ENCODE measurements at places on chromosomes 2 and 18.

DNA sequence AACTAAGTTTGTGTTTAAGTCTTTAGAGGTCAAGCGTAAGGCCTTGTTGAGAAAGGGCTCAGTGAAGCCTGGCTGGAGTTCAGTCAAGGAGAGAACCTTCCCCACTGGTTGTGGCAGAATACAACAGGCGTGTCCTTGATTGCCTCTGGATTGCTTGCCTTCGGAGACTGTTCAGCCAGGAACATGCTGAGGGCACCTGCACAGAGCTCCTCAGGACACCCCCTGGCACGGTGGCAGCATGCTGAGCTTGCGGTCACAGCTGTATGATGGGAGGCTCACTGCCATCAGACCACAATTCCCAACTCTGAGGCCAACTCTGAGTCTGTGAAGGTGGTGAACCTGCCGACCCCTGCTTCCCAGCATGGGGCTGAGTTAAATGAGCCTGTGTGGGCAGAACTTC, 130.0 kb downstream of the LPIN1 start:
- DNase-seq: no peak

DNA sequence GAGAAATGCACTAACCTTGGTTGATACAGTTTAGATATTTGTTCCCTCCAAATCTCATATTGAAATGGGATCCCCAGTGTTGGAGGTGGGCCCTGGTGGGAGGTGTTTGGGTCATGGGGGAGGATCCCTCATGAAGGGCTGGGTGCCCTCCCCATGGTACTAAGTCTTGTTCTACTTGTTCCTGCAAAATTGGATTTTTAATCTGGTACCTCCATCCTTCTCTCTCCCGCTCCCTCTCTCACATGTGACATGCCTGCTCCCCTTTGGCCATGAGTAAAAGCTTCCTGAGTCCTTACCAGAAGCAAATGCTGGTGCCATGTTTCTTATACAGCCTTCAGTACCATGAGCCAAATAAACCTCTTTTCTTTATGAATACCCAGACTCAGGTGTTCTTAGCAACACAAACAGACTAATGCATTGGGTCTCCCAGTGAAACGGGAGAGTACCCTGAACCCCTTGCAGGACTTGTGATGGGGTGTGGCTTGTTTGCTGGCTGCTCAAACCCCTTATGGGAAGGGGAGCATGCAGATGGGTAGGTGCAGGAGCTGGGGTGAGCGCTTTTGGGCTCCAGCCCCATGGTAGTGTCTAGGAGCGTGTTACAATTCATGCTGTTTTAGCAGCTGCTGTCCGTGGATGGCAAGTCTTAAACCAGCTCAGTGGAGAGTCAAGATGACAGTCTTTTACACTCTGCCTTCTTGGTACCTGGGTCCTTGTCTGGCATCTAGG, 27.2 kb downstream of the FAHD2B start:
- DNase-seq: no peak

DNA sequence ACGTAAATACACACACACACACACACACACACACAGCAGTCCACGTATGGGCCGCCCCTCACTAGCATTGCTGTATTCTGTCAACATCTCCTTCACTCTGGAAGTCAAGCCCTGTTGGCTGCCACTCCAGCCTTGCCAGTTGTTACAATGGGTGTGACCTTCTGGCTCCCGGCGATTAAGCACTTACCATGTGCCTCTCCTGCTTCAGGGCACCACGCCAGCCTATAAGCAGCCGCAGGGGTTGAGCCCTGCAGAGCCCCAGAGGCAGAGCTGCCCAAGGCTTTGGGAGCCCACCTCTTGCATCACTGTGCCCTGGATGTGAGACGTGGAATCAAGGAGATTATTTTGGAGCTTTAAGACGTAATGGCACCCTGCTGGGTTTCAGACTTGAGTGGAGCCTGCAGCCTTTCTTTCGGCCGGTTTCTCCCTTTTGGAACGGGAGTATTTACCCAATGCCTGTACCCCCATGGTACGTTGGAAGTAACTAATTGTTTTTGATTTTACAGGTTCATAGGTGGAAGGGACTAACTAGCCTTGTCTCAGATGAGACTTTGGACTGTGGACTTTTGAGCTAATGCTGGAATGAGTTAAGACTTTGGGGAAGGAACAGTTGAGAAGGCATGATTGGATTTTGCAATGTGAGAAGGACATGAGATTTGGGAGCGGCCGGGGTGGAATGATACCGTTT, 54.5 kb upstream of the ROCK2 start:
- no peak for DNase-seq

GRCh38 chr2:12990523-12990922, 273.8 kb downstream of the TRIB2 start:
- no peak for DNase-seq

DNA sequence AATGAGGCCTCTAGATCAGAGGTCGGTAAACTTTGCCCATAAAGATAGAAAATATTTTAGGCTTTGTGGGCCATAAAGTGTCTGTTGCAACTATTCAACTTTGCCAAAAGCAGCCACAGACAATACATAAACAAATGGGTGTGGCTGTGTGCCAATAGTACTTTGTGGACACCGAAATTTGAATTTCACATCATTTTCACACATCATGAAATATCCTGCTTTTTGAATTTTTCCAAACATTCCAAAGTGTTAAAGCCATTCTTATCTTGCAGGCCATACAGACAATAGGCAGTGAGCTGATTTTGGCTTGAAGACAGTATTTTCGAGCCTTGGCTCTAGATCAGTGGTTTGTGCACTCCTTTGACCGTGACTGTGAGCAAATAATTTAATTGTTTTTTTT, 51.1 kb upstream of the EPC2 start:
- DNase-seq: no peak

DNA sequence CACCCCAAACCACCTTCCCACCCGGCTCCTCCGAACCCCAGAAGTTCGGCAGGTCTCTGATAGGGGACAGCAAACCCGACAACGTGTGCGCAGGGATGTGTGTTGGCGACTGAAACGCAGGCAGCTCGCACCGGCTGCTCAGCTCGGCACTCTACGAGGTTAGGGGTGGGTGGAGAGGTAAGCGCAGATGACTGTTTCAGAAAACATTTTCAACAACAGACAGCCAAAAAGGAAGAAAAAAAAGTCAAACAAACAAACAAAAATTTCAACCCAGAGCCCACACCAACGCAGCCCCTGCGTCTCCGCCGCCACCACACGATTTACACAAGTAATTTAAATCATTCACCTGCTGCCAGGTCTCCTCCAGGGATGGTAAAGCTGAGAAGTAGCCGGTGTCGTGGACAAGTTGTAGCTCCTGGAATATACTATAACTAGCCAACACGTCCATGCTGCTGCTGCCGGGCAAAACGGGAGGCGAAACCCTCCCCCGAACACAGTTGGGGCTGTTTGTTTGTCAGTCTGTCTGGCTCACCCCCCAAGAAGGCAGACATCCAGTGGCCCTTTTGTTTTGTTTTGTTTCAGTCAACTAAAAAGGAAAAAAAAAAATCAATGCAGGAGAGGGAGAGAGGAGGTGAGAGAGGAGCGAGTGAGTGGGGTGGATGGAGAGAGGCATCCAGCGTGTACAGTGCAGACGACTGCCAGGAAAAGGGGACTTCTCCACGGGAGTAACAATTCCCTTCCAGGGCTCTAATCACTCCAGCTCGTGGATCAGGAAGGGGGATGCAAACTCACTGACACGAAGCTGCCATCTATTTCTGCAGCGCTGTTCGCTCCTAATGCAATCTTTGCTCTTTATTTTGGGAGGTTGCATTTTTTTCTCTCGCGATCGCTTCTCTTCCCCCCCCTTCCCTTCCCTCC, at the start of gene KLF7:
Gene KLF7, minus strand, starts transcription at position 828 of the 918 bp plus-strand sequence. Its CDS starts 380 bp downstream, at position 448.
- no peak for DNase-seq

DNA sequence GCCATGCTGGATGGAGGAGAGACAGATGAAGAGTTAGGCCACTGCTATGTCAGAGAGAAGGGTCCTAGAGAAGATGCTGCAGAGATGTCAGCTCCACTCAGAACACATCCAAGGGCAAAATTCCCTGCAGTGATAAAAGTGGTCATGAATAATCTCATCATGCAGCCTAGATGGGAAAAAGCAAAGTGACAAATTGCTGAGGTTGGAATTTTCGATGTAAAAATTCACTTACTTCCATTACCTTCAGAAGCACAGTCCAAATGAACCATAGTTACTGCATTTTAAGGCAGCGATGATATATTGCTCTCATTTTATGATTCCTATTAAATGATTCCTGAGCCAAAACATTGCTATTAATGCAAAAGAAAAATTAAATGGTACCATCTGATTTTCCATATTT, 16.4 kb downstream of the ANKRD29 start:
- no peak for DNase-seq

GRCh38 chr18:37778417-37779165, 213.0 kb upstream of the CELF4 start:
- peak; percentile 13 for DNase-seq

- DNase-seq: no peak
These were observed 3.9 kb upstream of the TRIB2 start for GRCh38 chr2:12712881-12713280.

DNA sequence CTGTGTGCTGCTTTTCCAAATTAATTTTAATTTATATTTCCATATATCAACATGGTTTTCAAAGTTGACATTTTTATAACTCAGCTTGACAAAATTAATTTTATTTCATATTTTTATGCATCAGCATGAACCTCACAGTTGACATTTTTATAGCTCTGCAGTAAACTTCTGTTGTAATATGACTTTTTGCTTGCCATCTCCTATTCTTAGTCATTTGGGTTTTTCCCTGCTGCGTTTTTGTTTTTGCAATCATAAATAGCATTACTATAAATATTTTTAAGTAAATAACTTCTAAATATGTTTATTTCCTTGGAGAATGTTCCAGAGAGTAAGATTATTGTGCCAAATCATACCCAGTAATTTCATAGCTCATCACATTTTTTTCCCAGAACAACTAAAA, 21.0 kb upstream of the L3MBTL4 start:
- no peak for DNase-seq

DNA sequence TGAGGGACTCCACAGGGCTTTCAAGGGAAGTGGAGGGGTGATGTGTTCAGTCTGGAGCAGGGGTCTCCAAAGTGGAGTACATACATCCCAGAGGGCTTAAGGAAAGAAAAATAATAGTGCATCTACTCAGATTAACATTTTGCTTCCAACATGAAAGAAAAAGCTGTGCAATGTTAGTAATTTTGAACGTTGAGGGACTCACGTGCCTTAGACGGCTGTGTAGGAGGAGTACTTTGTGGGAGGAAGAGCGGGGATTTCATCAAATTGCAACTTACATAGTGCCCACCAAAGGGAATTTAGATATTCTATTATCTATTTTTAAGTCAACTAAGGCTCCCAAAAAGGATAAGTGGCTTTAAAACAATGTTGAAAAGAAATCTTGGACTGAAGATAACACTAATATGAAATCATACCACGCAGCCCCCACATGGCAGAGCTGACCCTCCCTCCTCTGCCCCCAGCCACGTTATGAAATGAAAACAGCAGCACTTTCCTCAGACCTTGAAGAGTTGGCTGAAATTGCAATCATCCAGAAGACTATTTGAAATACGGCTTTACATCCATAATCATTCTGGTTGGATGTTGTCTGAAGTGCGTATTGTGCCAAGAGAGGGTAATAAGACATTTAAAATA, 42.9 kb downstream of the MEX3C start:
- no peak for DNase-seq

DNA sequence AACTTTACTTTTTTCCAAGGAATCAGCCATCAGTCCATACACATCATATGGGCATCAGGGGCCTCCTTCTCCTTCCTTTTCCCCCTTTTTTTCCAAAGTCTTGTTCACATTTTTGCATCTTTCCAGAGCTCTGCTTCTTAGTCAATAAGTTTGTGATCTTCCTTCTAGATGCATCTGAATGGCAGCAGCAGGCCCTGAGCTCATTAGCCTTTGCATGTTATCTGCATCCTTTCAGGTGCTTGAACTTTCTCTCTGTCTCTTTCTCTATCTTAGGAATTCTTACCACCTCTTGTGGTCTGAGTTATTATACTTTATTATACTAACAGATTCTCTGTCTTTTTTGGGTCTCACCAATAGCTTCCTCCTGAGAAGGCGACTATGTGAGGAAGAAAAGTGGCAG, 312.4 kb upstream of the FANCL start:
- DNase-seq: no peak

DNA sequence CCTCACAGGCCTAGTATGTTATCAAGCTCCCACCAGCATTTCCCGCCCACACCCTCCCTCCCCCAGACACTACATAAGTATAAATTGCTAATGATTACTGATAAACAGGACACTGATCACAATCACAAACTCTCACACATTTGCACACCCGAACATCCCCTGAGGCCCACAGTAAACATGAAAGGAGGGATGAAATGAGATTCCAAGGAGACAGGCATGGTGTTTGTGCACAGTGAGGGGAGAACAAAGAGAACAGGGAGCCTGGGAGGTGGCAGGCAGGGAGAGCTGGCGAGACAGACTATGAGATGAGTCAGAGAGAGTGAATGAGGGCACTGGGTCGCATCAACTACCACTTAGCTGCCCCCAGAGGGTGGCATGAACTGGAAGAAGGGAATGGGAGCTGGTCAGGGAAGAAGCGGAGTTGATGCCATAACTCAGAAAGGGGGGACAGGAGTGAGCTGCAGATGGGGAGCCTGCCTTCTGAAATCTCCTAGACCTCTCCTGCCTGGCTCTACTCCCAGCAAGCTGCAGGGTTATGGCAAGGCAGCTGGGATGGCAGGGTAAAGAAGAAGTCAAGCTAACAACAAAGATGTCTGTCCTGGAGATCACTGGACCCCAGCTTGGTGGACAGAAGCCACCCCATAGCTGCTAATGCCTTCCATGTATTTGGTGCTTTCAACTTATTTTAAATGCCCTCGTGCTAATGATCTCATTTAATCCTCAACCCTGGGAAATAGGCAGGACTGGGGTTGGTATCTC, 5.1 kb downstream of the KIF3C start:
- peak; percentile 78 for DNase-seq

DNA sequence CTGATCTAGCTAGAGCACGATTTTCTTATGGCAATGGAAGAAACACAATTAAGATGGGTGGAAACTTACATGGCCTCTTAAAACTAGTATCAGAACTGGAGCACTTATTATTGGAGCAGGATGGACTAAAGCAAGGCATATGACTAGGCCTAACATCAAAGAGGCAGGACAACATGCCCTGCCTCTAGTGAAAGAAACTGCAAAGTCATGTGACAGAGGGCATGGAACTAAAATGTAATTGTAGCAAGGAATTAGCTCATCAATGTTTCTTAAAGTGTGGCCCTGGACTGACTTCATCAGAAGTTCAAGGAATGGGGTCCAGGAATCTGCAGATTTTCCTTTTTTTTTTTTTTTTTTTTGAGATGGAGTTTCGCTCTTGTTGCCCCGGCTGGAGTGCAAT, 5.3 kb upstream of the EIF2AK3 start:
- DNase-seq: no peak

GRCh38 chr18:32422201-32422600, 48.5 kb downstream of the GAREM1 start:
- no peak for DNase-seq

Measured in A549 (cell line).